ENCODE measurements at places on chromosomes 6 and 20.

- DNase-seq = no peak
Observed at GRCh38 chr20:58702859-58703648, 10.5 kb downstream of the NPEPL1 start.

DNA sequence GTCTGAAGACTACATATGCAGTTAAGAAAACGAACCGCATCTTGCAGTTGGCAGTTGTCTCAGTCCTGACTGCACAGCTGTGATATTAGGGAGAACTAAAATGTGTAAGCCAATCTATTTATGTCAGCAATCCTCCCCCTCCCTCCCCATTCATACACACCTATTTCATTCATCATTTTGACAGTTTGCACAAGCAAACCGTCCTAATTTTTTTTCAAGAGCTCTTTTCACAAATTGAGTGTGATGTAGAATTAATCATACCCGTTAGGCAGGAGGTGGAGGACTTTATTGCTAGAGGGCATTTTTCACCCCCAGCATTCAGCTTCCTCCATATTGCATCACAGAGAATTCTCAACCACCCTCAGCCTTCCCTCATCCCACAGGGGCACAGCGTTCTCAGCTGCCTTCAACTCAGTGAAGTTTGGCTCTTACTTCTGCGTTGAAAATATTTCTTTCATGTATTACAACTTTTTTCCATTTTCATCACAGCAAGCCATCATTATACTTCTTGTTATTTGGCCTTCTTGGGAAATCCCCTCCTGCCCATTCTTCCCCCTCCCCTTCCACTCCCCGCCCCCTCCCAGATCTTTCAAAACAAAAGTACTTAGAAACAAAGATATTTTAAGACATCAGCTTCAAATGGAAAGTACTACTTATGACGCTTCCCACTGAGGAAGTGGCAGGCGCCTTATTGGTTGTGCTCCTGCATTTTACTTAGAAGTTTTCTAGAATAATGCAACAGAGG is 37.5 kb downstream of the NOX3 start:
- DNase-seq = peak; percentile 65

GRCh38 chr6:148770408-148771211 is 23.8 kb downstream of the UST start:
- DNase-seq = no peak

DNA sequence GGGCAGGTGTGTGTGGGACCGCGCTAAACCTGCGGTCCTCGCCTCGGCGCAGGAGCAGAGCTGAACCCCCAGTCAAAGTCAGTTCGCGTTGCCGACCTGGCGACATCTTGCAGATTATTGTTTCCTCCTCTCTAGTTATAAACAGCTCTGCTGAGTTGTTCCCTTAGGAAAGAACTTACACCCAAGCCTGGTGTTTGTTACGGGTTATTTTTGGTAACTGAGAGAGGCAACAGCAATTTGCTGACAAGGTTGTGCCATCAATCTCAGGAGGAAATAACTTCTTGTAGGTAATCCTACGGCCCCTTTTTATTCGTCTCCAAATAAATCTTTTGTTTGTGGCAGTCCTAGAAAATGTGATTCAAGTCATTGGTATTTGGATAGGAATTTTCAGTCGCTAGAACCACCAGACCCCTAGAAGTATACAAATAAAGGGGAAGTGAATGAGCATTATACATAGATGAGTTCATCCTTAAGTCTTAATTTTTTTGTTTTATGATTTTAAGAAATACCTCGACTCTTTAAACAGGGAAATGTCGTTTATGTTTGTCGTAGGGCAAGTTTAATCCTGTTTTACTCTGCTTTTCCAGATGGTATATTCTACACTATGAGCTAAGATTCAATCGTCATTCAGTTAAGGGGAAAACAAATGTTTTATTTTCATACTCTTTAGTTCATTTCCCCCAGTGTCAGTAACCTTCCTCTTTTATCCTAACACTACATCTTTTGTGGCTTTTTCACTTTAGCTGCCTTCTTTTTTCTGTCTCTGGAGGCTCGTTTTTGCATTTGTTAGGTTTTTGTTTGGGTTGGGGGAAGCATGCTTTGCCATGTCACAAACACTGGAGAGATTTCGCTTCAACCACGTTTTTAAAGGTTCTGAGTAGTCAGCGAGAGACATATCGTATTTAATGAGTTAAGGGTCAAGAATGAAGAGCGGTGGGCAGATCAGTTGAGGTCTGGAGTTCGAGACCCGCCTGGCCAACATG is 1.2 kb downstream of the PM20D2 start:
- peak; percentile 41 for DNase-seq

DNA sequence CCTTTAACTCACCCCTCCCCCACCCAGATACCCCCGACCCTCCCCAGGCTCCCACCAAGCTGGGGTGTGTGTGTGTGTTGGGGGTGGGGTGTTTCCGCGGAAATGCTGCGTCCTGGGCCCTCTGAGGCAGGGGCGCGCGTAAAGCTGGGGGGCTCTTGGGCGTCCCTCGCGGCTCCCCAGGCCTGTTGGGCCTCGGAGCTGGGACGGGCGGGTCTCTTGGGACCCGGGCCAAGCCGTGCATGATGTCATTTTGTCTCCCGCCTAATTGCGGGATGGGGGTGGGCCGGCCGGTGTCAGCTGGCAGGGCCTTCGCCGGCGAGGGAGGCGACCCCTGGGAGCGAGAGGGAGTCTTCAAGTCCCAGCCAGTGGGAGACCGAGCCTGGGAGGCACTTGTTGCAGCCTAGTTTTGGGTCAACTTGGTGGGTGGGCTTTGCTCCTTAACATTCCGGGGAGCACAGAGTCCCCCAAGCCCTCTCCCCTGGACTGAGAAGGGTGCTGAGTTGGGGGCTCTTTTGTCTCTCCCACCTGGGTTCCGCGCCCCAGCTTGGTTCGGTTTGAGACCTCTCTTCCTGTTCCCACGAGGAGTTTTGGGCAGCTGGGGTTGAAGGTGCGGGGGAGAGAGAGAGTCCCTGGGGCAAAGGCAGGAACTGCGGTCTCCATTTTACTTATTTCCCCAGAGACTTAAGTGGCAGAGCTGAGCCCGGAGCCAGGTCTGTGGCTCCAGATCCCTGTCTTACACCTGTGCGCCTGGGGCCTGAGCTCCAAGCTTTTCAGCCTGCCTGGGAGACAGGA is 623 bp downstream of the MYBL2 start:
- peak; percentile 18 for DNase-seq

DNA sequence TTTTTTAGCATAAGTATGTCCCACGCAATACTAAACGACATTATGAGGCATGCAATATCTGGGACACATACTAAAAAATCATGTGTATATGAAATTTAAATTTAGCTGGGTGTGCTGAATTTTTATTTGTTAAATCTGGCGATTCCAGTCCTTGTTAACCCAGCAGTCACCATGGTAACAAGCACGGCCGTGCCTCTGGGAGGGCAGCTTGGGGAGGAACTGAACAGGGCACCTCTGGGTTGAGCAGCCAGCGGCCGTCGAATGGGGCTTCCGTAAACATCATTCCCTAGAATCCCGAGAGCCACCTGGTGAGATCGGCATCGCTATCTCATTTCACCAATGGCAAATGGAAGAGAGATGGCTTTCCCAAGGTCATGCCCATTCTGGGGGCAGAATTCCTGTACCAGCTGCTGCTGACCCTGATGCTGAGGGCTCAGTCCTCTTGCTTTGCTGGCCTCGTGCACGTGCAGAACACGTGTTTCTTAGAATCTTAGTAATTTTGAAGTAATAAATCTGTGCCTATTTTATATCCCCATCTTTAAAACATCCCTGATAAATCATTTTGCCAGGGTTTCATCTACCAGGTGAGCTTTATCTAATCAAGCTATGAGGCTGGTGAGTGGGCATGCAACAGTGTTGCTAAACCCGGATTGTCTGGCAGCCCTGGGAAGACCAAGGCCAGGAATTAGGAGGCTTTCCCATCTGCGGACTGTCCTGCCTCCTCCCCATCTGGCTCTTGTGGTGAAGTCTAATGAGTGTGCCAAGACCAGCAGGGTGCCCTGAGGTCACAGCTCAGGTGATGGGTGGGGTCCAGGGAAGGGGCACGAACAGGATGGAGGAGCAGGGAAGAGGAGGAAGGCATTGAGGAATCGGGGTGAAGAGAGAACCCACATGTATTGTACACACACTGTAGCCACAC is 85.1 kb downstream of the AGPAT4 start:
- no peak for DNase-seq

- no peak for DNase-seq
Observed at GRCh38 chr6:20918868-20919267, 384.6 kb downstream of the CDKAL1 start.

DNA sequence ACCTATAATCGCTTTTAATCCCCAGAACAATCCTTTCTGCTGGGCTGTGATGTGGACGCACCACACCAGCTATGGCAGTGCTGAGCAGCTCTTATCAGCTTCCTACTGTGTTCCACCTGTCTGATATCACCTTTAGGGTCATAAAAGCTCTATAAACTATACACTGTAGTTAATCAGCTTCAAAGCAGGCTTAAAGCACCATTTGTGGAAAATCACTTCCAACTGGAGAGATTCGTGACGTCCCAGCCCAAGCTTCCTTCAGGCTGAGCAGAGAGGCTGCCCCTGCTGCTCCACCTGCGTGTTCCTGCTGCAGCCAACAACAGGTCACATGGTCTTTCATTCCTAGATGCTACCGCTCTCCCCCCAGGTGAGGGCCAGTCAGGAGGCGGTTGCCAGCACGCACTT is 156.5 kb downstream of the SMOC2 start:
- no peak for DNase-seq

DNA sequence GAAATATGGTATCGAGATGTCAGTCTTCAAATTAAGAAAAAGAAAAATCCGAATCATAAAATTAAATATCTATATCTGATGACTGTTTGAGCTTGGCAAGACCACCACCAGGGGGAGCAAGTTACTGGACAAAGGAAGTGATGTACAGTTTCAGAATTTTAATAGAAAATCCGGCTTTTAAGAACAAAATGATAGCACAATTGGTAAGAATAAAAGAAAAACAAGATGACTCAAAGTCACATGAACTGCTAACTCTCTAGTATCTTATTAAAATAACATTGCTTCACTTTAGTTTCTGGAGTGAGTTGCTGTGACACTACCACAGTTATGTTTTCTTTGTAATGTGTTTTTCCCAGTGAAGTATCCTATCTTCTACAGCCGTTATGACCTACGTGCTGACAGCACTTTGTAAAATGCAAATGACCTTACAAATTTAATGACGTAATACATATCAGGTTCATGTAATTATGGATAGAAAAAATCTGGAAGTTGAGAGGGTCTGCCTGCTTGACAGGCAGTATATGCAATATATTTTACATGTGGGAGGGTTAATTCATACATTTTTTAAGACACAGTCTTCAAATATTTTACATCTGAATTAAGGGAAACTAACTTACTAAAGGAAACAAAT is 405.3 kb upstream of the HS3ST5 start:
- peak; percentile 26 for DNase-seq

GRCh38 chr6:163962627-163963117 is 548.2 kb downstream of the QKI start:
- DNase-seq = no peak

DNA sequence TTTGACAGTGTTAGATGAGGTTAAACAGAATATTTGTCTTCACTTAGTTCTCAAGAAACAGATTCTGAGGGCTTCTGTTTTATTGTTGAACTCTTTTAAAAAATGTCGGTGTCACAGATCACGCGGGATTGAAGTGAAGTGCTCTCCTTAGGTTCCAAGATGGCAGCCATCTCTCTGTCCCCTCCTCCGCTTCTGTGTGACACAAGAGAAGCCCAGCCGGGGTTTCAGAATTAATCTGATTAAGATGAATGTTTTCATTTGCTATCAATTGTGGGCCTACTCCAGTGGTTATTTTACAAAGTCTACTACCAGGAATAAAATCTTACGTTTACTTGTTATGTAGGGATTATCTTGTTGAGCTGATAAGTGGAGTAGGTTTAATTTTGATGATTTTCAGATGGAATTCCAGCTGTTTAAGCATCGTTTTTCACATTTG is 10.9 kb downstream of the HIVEP1 start:
- no peak for DNase-seq

DNA sequence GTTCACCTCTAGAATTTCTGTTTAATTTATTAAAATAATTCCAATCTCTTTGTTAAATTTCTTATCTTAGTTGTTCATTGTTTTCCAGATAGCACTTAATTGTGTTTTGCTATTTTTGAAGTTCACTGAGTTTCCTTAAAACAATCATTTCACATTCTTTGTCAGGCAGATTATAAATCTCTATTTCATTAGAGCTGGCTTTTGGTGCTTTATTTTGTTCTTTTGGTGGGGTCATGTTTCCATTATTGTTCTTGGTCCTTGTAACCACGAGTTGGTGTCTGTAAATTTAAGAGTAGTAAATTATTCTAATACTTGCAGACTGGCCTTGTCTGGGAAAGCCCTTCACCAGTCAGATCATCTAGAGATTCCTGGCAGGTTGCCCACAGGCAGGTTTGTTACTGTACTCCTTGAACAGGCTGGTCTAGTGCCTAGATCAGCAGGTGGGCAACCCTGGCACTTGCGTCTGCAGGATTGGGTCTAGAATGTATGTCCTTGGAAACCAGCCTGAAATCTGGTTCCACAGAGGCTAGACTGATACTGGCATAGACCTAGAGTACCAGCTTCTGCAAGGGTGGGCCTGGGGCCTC is 110.4 kb downstream of the ADGB start:
- no peak for DNase-seq

GRCh38 chr6:75204959-75205775 is 686 bp downstream of the COL12A1 start:
- DNase-seq = no peak

GRCh38 chr6:12001004-12001705 is 11.0 kb upstream of the HIVEP1 start:
- no peak for DNase-seq

DNA sequence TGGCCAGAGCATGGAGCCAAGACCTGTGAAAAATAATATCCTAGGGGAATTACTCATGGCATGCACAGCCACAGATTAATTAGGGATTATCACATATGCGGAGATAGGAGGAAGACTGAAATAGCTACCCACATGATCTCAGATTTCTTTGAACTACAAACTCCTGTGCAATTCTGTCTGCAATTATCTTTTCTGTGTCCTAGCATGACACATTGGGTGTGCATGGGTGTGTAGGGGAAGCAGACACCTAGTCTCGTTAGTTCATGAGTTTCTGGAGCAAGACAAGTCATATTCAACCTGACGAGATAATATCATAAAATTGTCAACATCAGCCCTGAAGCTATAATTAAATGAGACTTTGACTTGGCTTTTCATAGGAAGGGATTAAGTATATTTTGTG is 3.6 kb upstream of the SLC17A4 start:
- no peak for DNase-seq

GRCh38 chr20:25543068-25543467 is 42.3 kb downstream of the NINL start:
- no peak for DNase-seq

DNA sequence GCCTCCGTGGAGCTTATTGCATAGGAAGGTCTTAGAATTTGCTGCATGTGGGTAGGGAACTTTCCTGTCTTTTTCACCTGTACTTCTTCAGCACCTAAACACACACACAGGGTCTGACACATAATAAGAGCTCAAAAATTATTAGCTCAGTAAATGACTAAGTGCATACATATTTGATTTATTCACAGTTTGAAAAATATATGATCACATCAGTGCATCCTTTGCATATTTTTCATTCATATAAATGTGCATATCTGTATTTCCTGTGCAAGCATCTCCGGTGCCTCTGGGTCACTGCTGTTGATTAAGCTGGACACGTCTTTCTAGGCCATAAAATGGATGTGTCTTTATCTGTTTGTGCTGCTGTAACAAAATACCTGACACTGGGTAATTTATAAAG is 234.7 kb downstream of the UST start:
- DNase-seq = no peak

- no peak for DNase-seq
Observed at GRCh38 chr6:15267221-15267620, 21.4 kb downstream of the JARID2 start.

GRCh38 chr6:29792123-29793035 is 35.2 kb upstream of the HLA-G start:
- peak; percentile 70 for DNase-seq

Measured in activated CD4-positive, alpha-beta T cell treated with anti-CD3 and anti-CD28 coated beads, Interleukin-2, amount 10 ng/mL, durations not matched to agents 7 days and 5 days (primary cell).